Keratinocyte (primary cell): ENCODE measurements at places on chromosomes 6 and 20.

- DNase-seq, result no peak
These were observed 27.7 kb downstream of the DSE start for GRCh38 chr6:116398316-116399010.

GRCh38 chr6:139647841-139648240, 273.4 kb upstream of the CITED2 start:
- DNase-seq, result no peak

- DNase-seq, result no peak
These were observed 69.3 kb downstream of the CBFA2T2 start for GRCh38 chr20:33559212-33559611.

DNA sequence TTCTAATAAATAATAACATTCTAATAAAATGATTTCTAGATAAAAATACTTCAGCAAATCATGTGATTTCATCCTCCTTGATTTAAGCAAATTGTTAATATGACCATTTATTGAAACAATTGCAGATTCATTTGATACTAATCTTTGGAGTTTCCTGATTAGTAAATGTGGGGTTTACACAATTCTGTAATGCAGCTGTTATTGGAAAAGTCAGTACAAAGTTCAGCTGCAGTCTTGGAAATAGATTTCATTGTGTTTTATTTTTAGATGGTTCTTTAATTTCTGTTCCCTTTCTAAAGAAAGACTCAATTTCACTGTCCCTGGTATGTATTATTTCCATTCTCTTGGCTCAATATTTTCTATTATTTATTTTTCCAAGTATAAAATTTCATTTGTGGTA, 342.0 kb downstream of the TBC1D32 start:
- DNase-seq, result no peak

DNA sequence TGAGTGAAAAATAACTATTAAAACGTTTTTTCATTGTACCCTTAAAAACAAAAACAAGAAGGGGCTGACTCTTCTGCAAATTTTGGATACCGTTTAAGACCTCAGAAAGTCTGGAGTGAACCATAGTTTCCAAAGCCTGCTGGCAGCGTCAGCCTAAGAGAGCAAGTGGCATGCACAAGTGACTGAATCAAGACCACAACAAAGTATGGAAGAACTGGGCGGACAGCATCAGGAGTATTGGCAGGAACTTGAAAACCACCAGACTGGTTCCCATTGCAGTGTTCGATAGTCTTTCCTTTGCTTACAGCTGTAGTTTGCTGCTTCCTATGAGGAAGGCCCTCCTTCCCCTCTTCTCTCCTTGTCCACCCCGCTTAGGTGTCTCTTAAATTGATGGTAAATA, 33.7 kb upstream of the MYLIP start:
- no peak for DNase-seq

DNA sequence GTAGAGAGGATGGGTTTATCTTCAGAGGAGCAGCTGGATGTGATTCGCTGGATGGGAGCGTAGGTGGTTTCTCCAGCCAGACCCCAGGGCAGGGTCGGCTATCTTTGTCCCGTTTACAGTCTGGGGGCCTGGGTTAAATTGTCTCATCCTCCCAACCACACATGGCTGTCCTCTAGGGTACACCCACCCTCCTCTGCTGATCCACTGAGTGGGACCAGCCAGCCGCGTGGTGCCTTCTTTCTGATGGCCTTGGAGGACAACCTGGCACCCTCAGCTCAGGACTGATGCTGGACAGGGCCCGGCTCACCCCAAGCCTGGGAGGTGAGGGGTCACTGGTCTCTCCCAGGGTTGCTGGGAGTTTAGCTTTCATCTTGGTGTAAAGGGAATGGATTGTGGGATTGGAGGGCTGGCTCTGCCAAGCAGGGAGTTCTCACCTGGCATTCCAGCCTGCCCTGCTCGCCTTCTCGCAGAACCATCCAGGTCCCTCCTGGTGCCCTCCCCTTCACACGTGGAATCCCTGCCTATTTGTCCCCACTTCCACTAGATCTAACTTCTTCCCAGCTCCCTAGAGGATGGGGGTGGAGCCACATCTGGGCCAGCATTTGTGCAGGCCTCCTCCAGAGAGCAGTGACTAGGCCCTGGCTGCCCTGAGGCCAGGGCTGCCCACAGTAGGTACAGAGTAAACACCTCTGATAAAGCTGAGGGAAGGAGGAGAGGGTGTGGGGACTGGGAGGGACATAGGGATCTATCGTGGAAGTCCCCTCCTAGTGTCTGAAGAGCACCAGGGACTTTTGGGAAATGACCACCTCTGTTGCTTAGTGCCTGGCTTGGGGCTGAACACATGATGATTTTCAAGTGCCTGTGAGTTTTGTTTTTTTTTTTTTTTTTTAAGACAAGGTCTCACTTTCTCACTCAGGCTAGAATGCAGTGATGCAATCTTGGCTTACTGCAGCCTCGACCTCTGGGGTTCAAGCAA, 1.6 kb downstream of the ITPR3 start:
- DNase-seq, result no peak
